ENCODE measurements at places on chromosomes 3 and 15.
A peak's percentile ranks its signal among the peaks of the same experiment; 100 is the strongest.

GRCh38 chr3:182482705-182483104 is 310.6 kb upstream of the ATP11B start:
- no peak for DNase-seq

DNA sequence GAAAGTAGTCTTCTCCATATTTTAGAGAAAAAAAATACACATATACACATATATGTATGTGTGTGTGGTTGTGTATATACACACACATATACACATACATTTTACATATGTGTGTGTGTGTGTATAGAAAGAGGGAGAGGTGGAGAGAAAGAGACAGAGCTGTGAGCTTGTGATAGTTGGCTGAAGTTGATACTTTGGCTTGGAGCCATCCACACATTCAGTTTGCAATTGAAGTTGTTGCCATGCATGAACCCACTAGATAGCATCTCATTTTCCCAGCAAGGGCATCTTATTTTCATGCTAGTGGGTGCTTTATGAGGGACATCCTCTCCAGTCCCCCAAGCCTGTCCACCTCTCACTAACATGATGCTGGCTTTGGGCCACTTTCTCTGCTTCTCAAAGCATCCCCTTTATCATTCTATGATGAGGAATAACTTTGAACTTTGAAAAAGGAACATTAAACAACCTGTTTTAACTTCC is 228.6 kb downstream of the ZNF621 start:
- DNase-seq: no peak

- no peak for DNase-seq
Measured at GRCh38 chr3:71956069-71956340, 171.1 kb upstream of the PROK2 start.

- DNase-seq: peak; percentile 53
Measured at GRCh38 chr15:45458746-45459403, 63.7 kb downstream of the SLC30A4 start.

- DNase-seq: no peak
Measured at GRCh38 chr3:9669720-9670432, 20.6 kb downstream of the MTMR14 start.

DNA sequence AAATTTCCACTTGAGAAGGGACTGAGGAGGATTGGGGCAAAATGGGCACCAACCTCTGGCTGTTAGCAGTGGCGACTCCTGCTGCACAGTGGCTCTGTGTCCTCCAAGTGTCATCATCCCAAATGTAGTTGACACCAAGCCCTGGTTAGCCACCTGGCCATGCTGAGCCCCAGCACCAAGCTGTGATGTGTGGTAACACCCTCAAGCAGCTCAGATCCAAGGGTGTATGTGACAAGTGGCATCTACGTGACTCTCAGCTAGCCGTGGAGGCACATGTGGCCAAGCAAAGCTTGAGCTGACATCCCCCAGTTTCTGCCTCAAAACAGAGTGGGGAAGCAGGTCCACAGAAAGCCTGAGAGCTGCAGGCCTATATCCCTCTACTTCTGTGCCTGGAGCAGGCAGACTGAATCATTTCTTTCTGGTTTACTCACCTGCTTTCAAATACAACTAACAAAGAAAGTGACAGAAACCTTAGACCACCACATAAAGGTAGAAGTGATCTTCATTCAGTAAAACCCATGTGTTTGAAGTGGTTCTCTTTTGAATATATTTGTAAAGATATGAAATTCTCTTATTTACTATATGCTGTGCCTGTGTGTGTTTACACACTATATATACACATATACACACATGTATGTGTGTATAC is 40.0 kb downstream of the FOXP1 start:
- DNase-seq: peak; percentile 21

GRCh38 chr3:168534761-168535160 is 439.0 kb upstream of the GOLIM4 start:
- DNase-seq: no peak
